ENCODE measurements at places on chromosomes 1 and 21. TPM values are rescaled to one million over a fixed set of nuclear protein-coding genes. Genes with fewer than 3 reads are reported as not detected.
A peak's percentile ranks its signal among the peaks of the same experiment; 100 is the strongest.

The ALDH4A1 gene
- total RNA-seq: 16.6 TPM

The KCNJ9 gene
- 1.2 TPM for total RNA-seq

The FLG2 gene
- total RNA-seq: not detected

The OVAAL gene
- not detected for total RNA-seq

The S100A3 gene
- total RNA-seq: not detected

The RSPH1 gene
- not detected for total RNA-seq

The WNT3A gene
- total RNA-seq: not detected

The AIDA gene
- 42.9 TPM for total RNA-seq

DNA sequence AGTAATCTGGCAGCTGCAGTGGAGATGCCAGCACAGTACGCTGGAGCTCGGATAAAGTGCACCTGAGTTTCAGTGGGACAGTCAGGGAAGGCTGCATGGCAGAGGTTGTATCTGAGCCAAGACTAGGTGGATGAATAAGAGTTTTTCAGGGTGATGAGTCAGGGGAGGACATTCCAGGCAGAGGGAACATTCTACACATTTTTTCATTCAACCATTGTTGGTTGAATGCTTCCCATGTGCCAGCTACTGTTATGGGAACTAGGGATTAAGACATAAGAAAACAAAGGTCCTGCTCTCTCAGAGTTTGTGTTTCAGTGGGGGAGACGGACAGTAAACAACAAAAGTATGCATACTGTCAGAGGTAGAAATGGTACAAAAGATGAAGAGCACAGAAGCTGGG is 5.2 kb downstream of the LEPR start:
- no peaks in the 10 kb centered on the region for H3K27me3 ChIP-seq
- peaks cover 9% of the 10 kb centered on the region for H3K36me3 ChIP-seq
- no peak overlapping the region for H3K27ac ChIP-seq
- H3K4me3 ChIP-seq: no peak overlapping the region
- no peak for DNase-seq
- H3K4me1 ChIP-seq: peaks cover 35% of the 10 kb centered on the region

DNA sequence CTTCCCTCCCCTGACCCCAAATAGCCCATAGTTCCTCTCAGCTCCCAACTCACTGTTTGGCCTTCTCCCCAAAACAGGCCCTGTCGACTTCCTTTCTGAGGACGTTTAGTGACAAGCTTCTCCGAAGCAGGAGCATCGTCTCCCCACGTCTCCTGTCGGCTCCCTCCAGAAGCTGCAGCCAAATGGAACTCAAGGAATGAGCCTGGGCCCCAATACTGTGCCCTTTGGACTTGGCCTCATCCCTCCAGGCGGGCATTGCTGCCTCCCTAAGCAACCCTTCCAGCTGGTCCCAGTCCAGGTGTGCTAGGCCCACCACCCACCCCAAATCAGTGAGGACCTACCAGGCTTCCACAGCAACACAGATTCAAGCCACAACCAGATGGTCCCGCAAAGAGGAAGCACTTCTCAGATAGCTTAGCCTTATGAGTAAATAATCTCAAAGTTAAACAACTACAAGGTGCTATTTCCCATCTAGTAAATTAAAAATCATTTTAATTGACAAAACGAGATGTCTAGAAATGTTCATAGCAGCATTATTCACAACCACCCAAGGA is 33.0 kb downstream of the ACOT7 start:
- peak overlapping the region; percentile 81 for H3K27ac ChIP-seq
- no peak overlapping the region for H3K4me3 ChIP-seq
- no peaks in the 10 kb centered on the region for H3K27me3 ChIP-seq

DNA sequence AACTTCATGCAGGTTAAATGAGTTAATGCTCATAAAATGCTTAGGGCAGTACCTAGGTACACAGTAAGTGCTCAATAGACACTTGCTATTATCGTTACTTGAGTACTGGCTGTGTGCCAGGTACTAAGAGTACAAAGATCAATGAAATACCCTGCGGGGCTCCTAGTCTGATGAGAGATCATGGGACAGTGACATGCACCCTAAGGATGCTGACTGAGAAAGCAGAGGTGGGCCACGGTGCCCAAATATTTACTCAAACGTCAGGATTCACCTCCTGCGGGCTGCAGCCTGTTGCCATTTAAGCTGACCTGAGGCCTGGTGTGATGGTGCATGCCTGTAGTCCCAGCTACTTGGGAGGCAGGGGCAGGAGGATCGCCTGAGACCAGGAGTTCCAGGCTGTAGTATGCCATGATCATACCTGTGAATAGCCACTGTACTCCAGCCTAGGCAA is 19.8 kb upstream of the LUZP1 start:
- no peaks in the 10 kb centered on the region for H3K4me1 ChIP-seq
- no peaks in the 10 kb centered on the region for H3K36me3 ChIP-seq
- no peaks in the 10 kb centered on the region for H3K27me3 ChIP-seq
- H3K4me3 ChIP-seq: no peak overlapping the region
- no peak for DNase-seq
- no peak overlapping the region for H3K27ac ChIP-seq

DNA sequence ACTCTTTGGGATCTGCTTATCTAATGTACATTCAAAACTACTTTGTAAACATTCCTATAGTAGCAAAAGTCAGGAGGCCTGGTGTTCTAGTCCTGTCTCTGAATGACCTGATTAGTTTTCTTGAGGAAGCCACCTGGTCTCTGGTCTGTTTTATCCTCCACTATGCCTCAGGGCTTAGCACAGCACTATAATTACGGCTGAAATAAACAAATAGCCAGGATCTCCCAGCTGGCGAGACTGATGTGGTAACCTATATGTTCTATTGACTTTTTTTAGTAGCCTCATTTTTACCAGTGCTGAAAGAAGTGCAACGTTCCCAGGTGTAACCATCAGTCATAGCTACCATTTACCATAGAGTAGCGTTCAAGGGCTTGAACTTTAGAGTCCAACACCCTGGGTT is 24.2 kb upstream of the RPL11 start:
- no peaks in the 10 kb centered on the region for H3K27me3 ChIP-seq
- H3K36me3 ChIP-seq: no peaks in the 10 kb centered on the region
- DNase-seq: no peak

DNA sequence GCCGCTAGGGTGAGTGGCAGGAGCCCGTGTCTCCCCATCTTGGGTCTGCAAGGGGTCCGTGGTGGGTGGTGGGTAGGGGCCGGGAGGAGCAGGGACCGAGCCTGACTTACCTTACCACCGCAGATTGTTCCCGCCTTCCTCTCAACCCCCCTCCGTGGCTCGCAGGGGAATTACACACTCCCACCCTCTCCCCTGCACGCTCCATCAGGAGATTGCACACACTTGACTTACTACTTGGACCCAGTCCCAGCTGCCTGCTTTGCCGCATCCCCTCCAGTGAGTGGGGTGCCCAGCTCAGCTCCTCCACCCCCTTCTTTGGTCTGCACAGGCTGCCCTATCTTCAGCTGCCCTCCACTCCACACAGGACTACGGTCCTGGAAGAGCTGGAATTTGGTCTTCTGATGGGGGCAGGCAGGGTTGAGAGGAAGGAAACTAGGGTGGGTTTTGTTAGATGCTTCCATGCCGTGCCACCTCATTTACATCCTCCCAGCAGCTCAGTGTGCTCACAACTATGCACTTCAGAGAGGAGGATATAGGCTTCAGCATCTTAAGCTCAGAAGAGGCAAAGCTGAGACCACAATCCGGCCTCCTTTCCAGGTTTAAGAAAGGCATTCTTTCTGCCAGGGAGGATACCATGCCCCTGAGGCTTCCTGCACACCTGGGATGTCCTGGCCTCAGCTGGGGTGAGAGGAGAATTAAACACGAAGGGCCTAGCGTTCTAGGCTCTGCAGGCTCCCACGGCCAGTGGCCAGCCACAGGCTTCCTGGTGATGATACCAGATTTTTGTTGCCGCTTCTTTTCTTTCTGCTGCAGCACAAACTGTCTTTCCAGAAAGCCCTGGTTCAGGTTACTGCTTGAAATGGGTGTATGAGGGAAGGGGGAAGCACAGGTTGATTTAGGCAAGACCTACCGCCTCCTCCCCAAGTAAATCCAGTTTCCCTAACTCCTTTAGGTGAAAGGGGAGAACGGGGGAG is 2.3 kb downstream of the KCNC4 start:
- peak overlapping the region; percentile 89 for H3K4me3 ChIP-seq
- H3K4me1 ChIP-seq: peaks cover 3% of the 10 kb centered on the region
- H3K36me3 ChIP-seq: no peaks in the 10 kb centered on the region
- DNase-seq: no peak
- H3K27ac ChIP-seq: no peak overlapping the region

GRCh38 chr1:33400153-33400911 is 30.6 kb downstream of the PHC2 start:
- no peaks in the 10 kb centered on the region for H3K27me3 ChIP-seq
- H3K27ac ChIP-seq: no peak overlapping the region
- H3K4me1 ChIP-seq: no peaks in the 10 kb centered on the region
- H3K4me3 ChIP-seq: no peak overlapping the region
- DNase-seq: no peak

GRCh38 chr21:35682904-35683549 is 377.3 kb downstream of the SETD4 start:
- H3K4me3 ChIP-seq: no peak overlapping the region
- H3K36me3 ChIP-seq: no peaks in the 10 kb centered on the region
- no peaks in the 10 kb centered on the region for H3K27me3 ChIP-seq
- H3K4me1 ChIP-seq: no peaks in the 10 kb centered on the region
- no peak for DNase-seq

DNA sequence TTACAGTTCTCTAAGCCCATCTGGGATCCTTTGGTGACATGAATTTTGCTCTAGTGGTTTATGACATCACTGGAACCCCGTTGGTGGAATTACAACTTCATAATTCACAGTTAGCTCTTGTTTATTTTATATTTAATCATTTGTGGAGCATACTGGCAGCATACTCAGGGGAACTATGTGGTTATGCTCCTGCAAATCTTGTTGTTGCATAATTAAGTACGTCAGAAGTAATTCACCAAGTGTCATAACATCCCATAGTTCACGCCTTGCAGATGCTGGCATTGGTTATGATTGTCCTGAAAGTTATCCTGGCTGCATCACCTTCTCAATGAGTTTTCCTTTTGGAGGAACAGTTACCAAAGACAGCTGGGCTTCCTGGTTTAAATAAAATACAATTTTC is 16.5 kb downstream of the PRRX1 start:
- no peak overlapping the region for H3K4me3 ChIP-seq
- H3K27ac ChIP-seq: no peak overlapping the region
- no peaks in the 10 kb centered on the region for H3K27me3 ChIP-seq
- H3K4me1 ChIP-seq: no peaks in the 10 kb centered on the region
- no peaks in the 10 kb centered on the region for H3K36me3 ChIP-seq

GRCh38 chr1:213684454-213684853 is 303.3 kb upstream of the PROX1 start:
- H3K4me3 ChIP-seq: no peak overlapping the region
- no peak overlapping the region for H3K27ac ChIP-seq
- H3K36me3 ChIP-seq: no peaks in the 10 kb centered on the region

GRCh38 chr1:183859831-183860230 is 54.9 kb downstream of the RGL1 start:
- no peaks in the 10 kb centered on the region for H3K36me3 ChIP-seq
- no peaks in the 10 kb centered on the region for H3K27me3 ChIP-seq
- no peak overlapping the region for H3K4me3 ChIP-seq
- no peak for DNase-seq
- H3K4me1 ChIP-seq: no peaks in the 10 kb centered on the region

- no peak overlapping the region for H3K27ac ChIP-seq
- H3K4me1 ChIP-seq: peaks cover 16% of the 10 kb centered on the region
- no peaks in the 10 kb centered on the region for H3K36me3 ChIP-seq
These were observed 75.8 kb downstream of the FOXJ3 start for GRCh38 chr1:42259059-42259738.

DNA sequence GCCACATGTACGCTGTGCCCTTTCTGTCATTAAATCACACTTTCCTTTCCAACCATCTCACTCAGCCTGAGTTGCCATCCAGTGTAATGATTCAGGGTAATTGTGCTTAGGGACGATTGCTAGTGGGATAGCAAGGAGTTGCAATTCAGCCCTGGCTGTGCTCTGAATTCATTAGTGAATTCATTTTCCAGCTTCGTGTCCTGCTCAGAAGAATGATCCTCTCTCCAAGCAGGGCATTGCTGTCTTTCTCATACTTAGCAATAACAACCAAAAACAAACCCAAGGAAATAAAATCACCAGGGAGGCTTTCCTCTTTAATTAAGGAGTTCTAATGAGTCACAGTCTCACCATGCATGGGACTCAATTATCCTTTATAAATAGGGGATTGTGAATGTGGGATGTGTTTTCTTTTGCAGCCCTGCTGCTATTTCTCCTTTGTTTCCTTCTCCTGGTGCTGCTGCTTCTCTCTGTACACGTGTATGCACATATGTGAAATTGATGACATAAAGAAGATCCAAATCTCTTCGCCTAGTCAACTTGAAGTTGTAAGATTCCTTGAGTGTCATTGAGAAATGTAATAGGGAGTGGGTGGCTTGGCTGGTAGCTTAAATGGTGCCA is 167.0 kb downstream of the TSEN15 start:
- H3K27ac ChIP-seq: no peak overlapping the region
- no peaks in the 10 kb centered on the region for H3K4me1 ChIP-seq
- DNase-seq: no peak
- H3K4me3 ChIP-seq: no peak overlapping the region
- H3K36me3 ChIP-seq: no peaks in the 10 kb centered on the region

Measured in ascending aorta (tissue), 2 donors.